AG20443 (cell line): ENCODE measurements at places on chromosomes 1 and 21.

GRCh38 chr1:61326713-61327112 is 244.4 kb downstream of the NFIA start:
- DNase-seq: no peak

- DNase-seq: no peak
These were observed 89.2 kb upstream of the DSCAM start for GRCh38 chr21:40936178-40936577.

GRCh38 chr1:191320062-191320461 is 838.2 kb upstream of the RGS18 start:
- no peak for DNase-seq

- DNase-seq: peak; percentile 70
These were observed 148.4 kb downstream of the GPATCH2 start for GRCh38 chr1:217482356-217483102.

DNA sequence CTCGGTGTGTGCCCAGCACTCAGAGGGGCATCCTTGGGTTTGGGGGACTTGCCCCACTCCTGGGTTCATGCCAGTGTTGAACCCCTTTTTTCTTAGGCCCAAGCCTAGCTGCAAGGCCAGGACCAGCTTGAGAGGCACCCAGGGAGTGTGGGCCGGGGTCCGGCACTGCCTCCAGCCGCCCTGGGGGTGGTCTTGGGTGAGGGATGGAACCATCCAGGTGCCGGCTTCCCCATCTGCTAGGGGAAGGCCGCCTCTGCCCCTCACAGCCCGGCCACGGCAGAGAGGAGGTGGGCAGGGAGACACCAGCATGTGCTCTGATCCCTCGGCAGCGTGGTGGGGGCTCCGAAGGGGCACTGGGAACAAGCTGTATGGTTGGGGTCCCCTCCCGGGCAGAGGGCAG is 50.2 kb upstream of the ARHGEF16 start:
- DNase-seq: no peak

- DNase-seq: peak; percentile 74
These were observed 6.7 kb upstream of the SH2D5 start for GRCh38 chr1:20739225-20739624.

GRCh38 chr1:118039170-118039569 is 109.6 kb downstream of the WDR3 start:
- no peak for DNase-seq

- DNase-seq: no peak
These were observed at the start of gene B3GALT6 for GRCh38 chr1:1232208-1232795. Gene B3GALT6 (plus strand): TSS chr1:1232237. CDS start chr1:1232279, 42 bp downstream.

DNA sequence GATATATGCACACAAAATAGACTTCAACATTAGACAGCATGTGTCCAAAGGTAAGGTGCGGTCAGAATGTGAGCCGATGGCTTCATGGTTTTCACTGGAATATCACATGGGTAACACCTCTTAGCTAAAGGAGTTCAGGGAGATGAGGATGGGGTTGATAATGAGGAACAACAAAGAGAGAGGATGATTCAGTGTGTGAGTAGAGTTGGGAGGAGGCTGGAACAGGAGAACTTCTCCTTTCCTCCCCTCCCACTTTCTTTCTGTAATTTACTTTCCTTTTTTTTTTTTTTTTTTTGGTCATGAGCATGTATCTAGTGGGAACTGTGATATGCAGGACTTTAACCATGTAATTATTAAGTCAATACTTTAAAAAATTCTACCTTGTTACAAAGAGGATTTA is 99.4 kb downstream of the FASLG start:
- DNase-seq: no peak

- no peak for DNase-seq
These were observed 63.9 kb downstream of the USP25 start for GRCh38 chr21:15793550-15794235.

DNA sequence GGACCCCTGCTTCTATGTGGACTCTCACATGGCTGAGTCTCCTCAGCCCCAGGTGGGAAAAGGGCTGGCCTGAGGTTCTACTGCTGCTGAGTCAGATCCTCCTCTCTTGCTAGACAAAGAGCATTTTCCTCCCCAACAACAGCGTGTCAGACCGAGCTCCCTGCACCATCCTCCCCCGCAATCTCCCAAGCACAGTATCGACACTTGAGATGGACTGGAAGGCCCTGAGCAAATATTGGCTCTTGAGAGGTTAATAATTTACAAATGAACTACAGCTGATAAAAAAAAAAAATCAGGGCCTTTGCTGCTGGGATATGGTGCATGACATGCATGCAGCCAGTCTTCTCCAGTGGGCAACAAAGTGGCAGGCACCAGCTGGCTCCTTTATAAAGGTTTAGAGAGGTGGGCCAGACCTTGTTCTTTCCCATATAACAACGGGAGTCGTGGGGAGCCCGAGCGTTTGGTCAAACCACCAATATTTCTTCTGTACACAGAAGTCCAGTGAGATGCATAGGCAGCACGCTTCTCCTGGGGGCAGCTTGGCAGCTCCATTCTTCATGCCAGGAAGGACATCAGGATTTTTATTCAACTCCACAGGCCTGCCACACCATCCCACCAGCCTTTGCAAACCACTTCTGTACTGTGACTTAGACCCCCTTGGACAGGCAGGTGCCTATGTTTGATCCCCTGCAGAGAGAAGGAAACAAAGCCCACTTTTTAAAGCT is 55.4 kb upstream of the CAMK1G start:
- DNase-seq: no peak

- DNase-seq: no peak
These were observed 5.2 kb downstream of the TTLL10 start for GRCh38 chr1:1178794-1179331.

DNA sequence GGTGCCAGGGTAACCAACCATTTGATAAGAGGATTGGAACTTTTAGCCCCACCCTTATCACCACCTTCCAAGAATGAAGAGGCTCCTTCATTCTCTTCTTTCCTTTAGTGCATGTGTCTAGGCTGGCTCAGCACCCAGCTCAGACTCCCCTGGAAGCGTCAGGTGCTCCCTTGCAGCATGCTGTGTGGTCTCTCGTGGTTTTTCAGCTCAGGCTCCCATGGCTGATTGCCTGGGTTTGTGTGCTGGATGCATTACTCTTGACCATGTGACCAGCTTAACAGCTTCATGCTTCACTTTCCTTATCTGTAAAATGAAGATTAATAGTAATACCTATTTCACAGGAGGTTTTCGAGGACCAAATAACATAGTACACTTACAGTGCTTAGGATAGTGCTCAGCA is 198.4 kb downstream of the HHAT start:
- DNase-seq: no peak

- DNase-seq: no peak
These were observed 69.4 kb downstream of the NID1 start for GRCh38 chr1:235995511-235995910.

GRCh38 chr1:65959896-65960567 is 167.3 kb downstream of the PDE4B start:
- DNase-seq: no peak

DNA sequence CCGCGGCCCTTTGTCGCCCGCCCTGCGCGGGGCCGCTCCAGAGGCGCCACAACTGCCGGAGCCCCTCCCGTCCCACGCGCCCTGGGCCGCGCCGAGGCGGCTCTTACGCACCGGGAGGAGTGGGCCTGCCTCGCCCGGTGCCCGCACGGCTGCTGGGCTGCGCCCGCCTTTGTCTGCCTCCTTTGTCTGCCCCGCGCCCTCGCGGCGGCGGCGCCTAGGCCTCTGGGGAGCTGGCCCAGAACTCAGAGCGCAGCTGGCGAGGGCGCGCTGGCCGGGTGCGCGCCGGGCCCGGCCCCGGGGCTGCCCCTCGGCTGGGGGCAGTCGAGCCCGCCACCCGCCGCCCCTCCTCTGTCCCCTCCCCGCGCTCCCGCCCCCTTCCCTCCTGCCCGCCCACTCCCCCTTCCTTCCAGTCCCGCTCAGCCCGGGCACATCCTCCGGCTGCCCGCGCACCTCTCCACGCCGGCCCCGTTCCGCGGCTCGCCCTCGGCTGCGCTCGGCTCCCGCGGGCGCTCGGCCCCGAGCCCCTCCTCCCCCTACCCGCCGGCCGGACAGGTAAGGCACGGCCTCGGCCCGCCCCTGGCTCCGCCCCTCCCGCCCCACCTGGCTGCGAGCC is at the start of gene DRAXIN:
TSS of gene DRAXIN (plus strand) at position 409 of the 613 bp plus-strand sequence. CDS start 14,549 bp downstream, outside the sequence.
- DNase-seq: no peak

DNA sequence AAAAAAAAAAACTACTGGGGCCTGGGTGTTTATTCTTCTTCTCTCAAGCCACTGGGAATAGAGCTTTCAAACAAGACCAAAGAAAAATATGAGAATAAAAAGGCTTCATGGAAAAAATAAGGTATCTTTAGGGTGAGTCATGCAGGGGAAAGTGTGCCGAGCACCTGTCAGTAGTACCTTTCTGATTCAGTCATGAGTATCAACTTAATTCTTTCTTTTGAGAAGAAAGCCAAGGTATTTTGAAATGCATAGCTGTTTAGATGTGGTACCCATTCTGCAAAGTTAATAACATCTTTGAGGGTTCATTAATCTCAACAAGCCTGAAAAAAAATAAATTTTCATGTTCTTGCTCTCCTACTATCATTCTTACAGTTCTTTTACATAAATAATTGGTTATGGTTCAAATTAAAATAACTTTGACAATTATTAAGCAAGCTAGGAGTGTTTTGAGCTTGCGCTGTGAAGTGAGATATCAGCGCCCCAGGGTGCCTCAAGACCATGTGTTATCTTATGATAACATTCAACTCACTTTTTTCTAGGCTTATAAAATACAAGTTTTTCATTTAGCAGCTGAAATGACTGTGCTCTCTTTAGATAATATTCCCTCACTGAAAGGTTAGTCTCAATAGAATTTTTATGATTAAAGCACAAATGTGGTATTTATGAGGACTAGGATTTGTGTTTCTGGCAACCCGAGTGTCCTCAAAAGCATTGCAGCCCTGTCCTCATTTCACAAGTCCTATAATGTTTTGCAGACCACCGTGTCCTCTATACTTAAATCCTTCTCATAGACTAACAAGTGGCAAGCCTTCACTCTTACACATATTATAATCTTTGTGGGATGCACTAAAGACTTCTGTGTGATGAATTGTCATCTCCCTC is 138.6 kb downstream of the SLC44A5 start:
- no peak for DNase-seq

GRCh38 chr1:180155182-180155682 is 563 bp downstream of the QSOX1 start:
- no peak for DNase-seq

DNA sequence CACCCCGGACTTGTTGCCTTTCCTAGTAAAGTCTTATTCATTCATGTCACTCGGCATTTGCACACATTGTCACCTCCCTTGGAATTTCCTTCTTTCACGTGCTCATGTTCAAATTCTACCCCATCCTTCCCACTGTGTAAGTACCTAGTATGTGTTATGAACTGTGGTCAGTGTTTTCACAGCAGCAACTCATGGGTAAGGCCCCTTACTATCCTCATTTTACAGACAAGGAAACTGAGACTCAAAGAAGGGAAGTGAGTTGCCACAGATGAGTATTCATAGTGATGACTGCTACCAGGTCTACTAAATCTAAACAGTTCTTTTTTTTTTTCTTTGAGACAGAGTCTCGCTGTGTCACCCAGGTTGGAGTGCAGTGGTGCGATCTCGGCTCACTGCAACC is 10.5 kb downstream of the CITED4 start:
- DNase-seq: no peak

DNA sequence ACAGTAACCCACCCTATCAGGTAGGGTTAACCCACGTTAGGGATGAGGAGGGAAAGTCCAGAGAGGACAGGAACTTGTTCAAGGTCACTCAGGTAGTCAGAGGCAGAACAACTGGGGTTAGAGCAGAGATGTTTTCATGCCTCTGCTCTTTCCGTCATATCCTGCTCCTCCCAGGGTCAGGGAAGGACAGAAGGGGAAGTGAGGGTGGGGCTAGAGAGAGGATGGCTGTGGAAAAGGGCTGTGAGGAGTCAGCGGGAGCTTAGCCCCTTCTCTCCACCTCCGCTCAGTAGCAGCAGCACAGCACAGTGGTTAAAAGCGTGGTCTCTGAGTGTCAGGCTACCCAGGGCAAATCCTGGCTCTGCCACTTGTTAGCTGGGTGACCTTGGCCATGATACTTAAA is 36.5 kb downstream of the DDX20 start:
- DNase-seq: no peak

- DNase-seq: no peak
These were observed 39.6 kb upstream of the GPR52 start for GRCh38 chr1:174408146-174408545.

GRCh38 chr1:96492236-96492635 is 229.3 kb upstream of the PTBP2 start:
- no peak for DNase-seq

GRCh38 chr1:245045087-245045881 is 109.5 kb upstream of the KIF26B start:
- no peak for DNase-seq

DNA sequence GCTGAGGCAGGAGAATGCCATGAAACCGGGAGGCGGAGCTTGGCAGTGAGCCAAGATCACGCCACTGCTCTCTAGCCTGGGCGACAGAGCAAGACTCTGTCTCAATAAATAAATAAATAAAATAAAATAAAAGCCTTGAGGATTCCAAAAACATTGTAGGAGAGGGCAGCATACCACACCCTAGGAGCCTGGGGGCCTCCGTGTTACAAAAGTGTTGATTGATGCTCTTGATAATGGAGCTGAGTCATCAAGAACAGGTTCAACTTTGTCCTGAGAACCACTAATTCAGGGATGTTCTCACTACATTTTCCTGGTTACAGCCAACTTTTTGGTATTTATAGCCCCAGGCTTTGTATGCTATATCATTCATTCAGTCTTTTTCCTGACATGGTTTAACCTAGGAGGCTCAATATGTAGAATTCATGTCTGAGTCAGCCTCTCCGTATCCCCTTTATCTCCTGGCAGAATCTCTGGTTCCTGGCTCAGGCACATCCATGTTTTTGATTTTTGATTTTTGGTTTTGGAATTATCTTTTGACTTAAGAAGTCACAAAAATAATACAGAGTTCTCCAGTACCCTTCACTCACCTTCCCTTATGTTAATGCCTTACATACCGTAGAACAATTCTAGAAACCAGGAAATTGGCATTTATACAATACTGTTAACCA is 69.4 kb downstream of the LRRC8D start:
- no peak for DNase-seq

- DNase-seq: no peak
These were observed 1.1 kb downstream of the PUSL1 start for GRCh38 chr1:1309251-1310108.

GRCh38 chr1:42815941-42816584 is 859 bp upstream of the ERMAP start:
- no peak for DNase-seq

DNA sequence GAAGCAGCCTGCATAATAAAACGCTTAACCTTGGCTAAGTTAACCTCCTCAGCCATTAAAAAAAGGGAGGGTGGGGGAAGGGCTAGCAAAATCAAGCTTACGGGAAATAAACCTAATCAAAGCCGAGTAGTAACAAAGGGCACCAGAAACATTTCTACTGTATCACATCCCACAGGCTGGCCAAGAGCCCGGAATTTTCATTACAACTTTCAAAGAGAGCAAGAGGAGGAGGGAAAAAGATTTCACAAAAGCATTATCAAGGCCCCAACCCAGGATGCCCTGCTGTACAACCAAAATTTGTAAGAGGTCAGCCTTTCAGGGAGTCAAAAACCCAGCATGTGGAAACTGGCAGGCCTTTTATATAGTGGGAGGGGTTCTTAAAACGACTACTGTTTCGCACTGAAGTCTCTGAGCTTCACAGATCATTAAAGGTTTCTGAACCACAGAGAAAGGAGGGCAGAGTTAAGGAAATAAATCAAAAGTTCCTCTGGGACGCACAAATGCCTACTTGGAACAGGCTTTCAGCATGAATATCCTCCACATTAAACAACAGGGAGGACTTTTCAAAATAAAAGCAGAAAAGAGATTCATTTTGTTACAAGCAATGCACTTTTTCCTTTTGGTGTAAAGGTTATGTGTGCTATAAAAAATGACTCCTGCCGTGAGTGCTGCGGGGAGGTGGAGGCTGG is 90.4 kb downstream of the SLC45A1 start:
- DNase-seq: peak; percentile 61

- peak; percentile 52 for DNase-seq
These were observed 15.8 kb upstream of the TNFRSF8 start for GRCh38 chr1:12047120-12047876.
